ENCODE measurements at places on chromosomes 13 and 19.

DNA sequence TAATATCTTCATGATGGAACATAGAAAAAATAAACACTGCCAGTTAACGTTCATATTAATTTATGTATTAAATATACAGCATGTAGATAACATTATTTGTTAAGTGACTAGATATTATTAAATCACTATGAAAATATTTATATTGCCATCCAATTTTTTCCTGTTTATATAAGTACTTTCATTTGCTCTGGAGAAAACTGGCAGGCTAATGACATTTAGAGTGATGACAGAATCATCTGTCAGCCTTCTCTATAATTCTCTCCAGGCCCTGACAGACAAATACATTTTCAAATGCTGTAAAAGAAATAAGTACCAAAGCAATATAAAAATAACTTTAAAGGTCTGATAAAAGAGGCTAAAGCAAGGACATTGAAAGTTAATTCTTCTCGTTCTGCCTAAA, 2556.7 kb upstream of the PCDH20 start:
- H3K27ac ChIP-seq: no peak overlapping the region
- no peaks in the 10 kb centered on the region for H3K27me3 ChIP-seq
- no peaks in the 10 kb centered on the region for H3K4me1 ChIP-seq
- DNase-seq: no peak
- H3K4me3 ChIP-seq: no peak overlapping the region

DNA sequence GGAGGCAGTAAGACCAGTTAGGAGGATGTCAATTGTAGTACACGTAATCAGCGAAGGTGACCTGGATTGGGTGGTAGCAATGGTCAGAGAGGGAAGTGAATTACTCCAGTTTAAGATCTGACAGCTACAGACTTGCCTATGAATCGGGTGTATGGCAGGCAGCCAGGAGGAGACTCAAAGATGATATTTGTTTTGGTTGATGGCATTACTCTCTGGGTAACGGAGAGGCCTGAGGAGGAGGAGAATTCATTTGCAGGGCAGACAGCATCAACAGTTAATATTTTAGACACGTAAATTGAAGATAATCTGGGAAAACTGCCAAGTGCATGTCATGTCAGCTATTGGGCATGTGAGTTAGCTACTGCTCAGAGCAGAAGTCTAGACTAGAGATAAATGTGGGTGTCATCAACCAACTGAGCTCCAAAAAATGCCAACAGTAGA, 109.2 kb downstream of the SGCG start:
- H3K36me3 ChIP-seq: no peaks in the 10 kb centered on the region
- no peaks in the 10 kb centered on the region for H3K27me3 ChIP-seq
- H3K4me3 ChIP-seq: no peak overlapping the region
- no peak overlapping the region for H3K27ac ChIP-seq

GRCh38 chr19:57437931-57438330, 2.8 kb downstream of the ZNF749 start:
- H3K4me3 ChIP-seq: no peak overlapping the region
- H3K4me1 ChIP-seq: peaks cover 22% of the 10 kb centered on the region
- no peak for DNase-seq
- no peaks in the 10 kb centered on the region for H3K27me3 ChIP-seq

DNA sequence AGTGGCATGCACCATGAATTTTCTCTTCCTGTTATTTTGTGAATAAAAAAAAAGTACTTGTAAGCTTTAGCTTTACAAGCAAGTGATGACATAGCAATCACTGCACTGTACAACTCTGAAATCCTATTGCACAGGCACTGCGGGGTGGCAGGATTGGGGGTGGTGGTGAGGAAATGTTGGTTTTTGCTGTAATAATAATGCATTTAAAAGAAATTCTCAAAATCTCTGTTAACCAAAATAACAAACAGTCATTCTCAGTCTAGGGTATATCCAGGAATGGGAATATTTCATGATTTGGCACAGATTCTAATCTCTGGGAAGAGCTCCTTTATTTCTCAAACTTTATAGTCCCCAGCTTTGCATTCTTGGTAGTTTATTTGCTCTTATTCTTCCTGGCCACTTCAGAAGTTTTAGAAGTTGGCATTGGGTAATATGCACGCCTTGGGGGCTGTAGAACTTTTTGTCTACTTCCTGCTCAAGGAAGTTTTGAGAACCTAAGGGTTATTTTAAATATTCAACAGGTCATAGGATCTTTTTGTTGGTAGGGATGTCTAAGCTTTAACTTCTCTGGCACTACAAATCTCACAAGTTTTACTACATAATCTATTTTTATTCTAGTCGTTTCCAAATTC, 353.0 kb upstream of the KLF12 start:
- H3K27me3 ChIP-seq: no peaks in the 10 kb centered on the region
- H3K4me1 ChIP-seq: no peaks in the 10 kb centered on the region
- peak; percentile 4 for DNase-seq
- no peaks in the 10 kb centered on the region for H3K36me3 ChIP-seq

- H3K27ac ChIP-seq: no peak overlapping the region
- no peaks in the 10 kb centered on the region for H3K27me3 ChIP-seq
- no peak overlapping the region for H3K4me3 ChIP-seq
- peaks cover 9% of the 10 kb centered on the region for H3K4me1 ChIP-seq
- no peak for DNase-seq
These were observed 64.0 kb downstream of the IER2 start for GRCh38 chr19:13214036-13214730.

GRCh38 chr13:102617697-102618350, 21.0 kb downstream of the TPP2 start:
- H3K36me3 ChIP-seq: peaks cover 50% of the 10 kb centered on the region
- no peak overlapping the region for H3K4me3 ChIP-seq
- H3K4me1 ChIP-seq: no peaks in the 10 kb centered on the region
- DNase-seq: no peak
- H3K27me3 ChIP-seq: no peaks in the 10 kb centered on the region

DNA sequence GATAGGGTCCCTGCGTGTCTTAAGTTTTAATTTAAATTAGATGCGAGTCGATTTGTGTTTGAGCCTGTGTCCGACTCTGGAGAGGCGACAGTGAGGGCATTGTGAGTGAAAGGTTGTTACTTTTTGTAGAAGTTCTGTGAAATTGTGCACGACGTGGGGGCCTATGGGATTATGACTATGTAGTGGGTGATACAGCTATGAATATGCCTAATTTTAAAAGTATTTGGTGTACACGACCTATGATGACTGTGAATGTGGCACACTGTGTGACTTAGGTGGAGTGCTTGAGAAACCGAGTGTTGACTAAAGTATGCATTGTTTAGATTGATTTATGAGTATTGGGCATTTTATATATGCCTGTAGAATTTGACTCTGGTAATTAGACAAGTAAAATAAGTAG, 646 bp downstream of the ZNF567 start:
- no peaks in the 10 kb centered on the region for H3K27me3 ChIP-seq
- peaks cover 37% of the 10 kb centered on the region for H3K36me3 ChIP-seq
- H3K27ac ChIP-seq: peak overlapping the region; percentile 75
- peaks cover 8% of the 10 kb centered on the region for H3K4me1 ChIP-seq
- DNase-seq: no peak

DNA sequence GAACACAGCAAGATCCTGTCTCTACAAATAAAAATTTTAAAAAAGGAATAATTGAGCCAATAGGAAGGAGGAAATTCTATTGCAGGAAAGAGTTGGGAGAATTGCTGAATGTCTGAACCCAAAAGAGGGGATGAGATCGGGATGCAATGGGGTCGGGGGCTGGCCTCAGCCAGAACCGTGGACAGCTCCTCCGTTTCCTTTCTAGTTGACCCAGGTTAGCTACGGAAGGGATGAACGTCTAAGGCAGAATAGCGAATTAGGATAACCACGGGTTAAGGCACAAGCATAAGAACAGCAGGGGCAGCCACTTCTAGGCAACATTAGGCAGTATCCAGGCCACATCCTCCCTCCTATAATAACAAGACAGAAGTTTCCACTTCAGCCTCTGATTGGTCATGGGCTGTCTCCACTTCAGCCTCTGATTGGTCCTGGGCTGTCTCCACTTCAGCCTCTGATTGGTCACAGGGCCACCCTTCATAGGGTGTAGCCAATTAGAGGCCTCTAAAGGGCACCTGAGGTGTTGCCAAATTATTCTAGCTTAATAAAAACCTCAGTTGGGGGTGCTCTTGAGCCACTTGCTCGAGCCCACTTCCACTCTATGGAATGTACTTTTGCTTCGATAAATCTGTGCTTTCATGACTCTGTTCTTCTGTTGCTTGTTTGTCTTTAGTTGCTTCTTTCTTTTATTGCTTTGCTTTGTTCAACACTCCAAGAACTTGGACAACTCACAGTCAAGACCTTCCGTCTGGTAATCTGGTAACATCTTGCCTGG, 24.9 kb upstream of the TPM4 start:
- H3K4me3 ChIP-seq: no peak overlapping the region
- no peak for DNase-seq
- no peaks in the 10 kb centered on the region for H3K27me3 ChIP-seq
- no peaks in the 10 kb centered on the region for H3K4me1 ChIP-seq

- H3K36me3 ChIP-seq: no peaks in the 10 kb centered on the region
- DNase-seq: peak; percentile 88
- H3K4me1 ChIP-seq: no peaks in the 10 kb centered on the region
- peaks cover 12% of the 10 kb centered on the region for H3K27me3 ChIP-seq
These were observed 2.0 kb downstream of the OLFM2 start for GRCh38 chr19:9934132-9934950.

DNA sequence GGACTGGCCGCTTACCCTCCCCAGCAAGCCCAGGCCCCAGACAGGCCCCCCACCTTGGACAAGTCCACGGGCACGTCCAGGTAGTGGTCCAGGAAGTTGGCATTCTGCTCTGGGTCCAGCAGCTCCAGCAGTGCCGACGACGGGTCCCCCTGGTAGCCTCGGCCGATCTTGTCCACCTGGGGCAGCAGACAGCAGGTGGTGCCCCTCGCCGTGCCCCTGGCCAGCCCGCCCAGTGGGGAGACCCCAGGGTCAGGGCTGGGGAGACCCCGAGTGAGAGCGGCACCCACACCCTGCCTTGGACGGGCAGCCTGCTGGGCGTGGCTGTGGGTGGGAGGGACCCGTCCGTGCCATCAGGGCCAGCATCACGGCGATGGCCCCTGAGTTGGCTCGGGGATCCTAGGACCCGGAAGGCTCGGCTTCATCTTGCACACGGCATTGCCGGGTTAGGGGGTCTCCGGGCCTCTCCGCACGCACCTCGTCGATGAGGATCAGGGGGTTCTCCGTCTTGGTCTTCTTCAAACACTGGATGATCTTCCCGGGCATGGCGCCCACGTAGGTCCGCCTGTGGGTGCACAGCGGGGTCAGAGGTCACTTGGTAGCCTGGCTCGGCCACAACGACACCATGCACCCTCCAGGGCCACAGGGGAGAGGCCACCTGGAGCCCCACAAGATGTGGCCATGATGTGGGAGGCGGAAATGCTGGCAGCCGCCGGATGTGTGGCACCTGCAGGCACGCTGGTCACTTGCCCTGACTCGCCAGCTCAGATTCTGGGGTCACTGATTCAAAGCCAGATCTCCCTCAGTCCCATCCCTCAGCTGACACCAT, 6.3 kb downstream of the RPL36 start:
- peaks cover 54% of the 10 kb centered on the region for H3K36me3 ChIP-seq
- no peak for DNase-seq
- H3K4me1 ChIP-seq: no peaks in the 10 kb centered on the region

DNA sequence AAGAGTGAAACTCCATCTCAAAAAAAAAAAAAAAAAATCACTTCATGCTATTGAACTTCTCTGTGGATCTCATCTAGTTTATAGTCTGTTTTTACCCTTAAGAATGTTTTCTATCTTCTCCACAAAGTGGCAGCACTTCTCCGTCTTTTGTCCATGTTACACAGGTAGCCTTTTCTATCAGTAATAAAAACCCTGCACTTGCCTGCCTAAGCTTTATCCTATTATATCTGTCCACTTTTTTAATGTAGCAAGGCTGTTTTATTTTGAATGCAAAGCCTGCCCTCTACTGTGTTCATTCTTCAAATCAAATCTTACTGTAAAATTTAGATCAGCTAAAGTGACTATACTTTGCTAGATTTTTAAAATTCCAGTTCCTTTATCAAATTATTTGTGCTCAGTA, 124.0 kb downstream of the STOML3 start:
- peaks cover 10% of the 10 kb centered on the region for H3K4me1 ChIP-seq
- no peaks in the 10 kb centered on the region for H3K27me3 ChIP-seq
- H3K27ac ChIP-seq: no peak overlapping the region
- H3K36me3 ChIP-seq: no peaks in the 10 kb centered on the region

DNA sequence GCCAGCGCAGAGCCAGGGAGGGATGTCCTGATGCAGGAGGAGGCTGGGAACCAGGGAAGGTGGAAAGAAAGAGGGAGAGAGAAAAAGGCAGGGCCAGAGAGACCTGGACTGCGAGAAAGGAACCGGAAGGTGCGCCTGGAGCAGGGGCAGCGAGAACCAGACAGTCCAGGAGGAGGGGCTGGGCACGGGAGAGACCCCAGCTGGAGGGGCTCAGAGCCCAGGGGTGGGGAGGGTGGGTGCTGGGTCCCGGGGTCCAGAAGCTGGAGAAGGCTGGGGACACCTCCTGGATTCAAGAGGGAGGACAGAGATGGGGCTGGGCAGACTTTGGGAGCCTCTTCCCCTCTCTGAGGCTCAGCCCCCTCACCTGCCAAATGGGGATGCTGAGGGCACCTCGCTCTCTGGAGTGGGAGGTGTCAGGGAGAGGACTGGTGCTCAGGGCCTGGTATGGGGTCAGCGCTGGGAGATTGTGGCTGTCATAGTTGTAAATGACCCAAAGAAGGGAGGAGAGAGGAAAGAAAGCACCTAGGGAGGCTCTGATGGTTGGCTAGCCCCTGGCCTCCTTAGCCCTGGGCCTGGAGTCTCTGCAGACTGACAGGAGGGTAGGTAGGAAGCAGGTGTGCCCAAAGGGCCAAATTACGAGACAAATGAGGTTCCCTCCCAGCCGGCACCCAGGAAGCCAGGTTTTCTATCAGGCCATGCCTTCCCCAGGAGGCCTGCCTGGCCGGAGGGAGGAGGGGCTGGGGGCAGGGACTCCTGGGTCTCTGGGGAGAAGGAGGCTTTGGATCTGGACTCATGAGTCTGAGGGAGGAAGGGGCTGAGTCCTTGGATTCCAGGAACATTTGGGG, 1.3 kb upstream of the SPACA6 start:
- H3K27me3 ChIP-seq: no peaks in the 10 kb centered on the region
- H3K4me1 ChIP-seq: peaks cover 17% of the 10 kb centered on the region
- H3K36me3 ChIP-seq: peaks cover 6% of the 10 kb centered on the region
- H3K4me3 ChIP-seq: peak overlapping the region; percentile 54
- peak overlapping the region; percentile 51 for H3K27ac ChIP-seq

DNA sequence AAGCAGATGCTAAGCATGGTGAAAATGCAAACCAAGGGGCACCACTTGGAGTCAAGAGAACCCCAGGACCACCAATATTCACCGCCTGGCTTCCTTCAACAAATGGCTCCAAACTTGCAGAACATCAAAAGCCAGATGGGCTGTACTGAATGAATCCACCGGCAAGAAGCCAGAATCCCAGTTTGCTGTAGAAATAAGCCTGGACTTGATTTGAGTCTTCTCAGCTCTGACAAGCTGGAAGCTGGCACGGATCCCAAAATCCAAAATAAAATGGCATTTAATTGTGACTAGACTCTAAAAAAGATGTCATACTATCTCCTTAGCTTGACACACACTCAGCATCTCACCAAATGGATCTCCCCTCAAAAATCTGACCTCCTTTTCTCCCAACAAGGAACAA, 11.9 kb downstream of the EFNB2 start:
- H3K36me3 ChIP-seq: no peaks in the 10 kb centered on the region
- no peaks in the 10 kb centered on the region for H3K27me3 ChIP-seq
- no peak overlapping the region for H3K4me3 ChIP-seq
- no peak for DNase-seq
- H3K27ac ChIP-seq: no peak overlapping the region
- peaks cover 13% of the 10 kb centered on the region for H3K4me1 ChIP-seq
